Activated CD4-positive, alpha-beta T cell treated with anti-CD3 and anti-CD28 coated beads for 4 hours (primary cell): ENCODE measurements at places on chromosomes 6 and 20.

DNA sequence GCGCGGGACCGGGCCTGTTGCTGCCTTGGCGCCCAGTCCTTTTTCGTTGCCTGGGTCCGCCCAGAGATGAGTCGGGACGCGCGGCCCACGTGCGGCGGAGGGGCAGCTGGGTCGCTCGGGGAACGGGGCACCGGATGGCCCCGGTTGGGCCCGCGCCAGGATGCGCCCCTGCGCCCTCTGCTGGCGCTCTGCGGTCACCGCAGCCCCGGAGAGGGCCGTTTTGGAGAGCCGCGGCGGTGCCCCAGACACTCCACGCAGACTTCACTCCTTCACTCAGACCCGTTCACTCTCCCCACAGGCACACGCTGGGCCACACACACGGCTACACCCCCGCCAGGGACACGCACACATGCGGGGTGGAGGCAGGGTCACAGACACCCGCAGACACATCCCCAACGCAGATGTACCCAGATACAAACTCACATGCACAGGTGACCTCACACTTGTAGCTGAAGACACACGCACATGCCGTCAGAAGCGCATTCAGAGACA lies 38.8 kb downstream of the SRC start:
- peak; percentile 66 for DNase-seq

- no peak for DNase-seq
Observed at GRCh38 chr20:41704896-41705295, 86.7 kb upstream of the CHD6 start.

GRCh38 chr6:39214120-39214813 lies 15.0 kb downstream of the KCNK5 start:
- DNase-seq: no peak

- peak; percentile 52 for DNase-seq
Observed at GRCh38 chr6:150072201-150072600, 3.3 kb upstream of the ULBP3 start.

DNA sequence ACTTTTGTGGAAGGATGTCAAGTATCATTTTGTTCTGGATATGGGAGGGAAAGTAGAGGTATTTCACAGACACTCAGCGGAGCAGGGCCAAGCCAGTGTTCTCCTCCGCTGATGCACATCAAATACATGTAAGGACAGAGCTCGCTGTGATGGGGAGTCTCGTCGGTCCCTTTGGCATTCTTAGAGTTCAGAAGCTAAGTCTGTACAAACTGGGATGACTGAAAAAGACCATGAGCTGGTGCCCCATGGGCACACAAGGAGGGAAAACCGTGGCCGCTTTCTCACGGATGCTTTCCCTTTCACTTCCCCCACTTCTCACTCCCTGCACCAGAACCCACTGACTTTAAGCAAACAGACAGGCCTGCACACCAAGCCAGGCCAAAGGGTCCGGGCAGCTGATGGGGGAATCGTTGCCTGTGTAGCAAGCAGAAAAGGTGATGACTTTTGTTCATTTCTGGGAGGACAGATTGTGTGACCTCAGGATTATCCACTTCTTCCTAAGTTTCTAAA lies 27.7 kb upstream of the MPC1 start:
- no peak for DNase-seq

DNA sequence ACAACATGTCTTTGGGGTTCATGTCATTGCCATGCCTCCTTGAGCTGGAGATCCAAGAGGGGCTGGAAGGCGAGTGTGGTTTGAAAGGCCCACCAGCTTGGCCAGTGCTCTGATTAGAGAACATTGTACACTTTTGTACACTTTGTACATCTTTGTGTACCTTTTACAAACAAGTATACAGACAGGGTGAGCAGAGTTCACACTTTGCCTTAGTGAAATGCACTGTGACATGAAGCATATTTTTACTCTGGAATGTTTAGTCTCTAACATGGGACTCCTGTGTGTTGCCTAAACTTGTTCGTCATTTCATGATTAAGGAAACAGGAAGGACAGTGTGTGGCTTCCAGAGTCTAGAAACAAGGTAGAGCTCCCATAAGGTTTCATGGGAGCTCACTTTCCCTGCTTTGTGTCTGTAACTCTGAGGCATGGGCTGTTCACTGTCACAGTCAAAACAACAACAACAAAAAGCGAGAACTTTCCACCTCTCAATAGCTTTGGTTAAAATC lies 225.8 kb upstream of the SOX4 start:
- no peak for DNase-seq

GRCh38 chr6:74066168-74066871 lies 370.3 kb downstream of the CD109 start:
- DNase-seq: no peak
